ENCODE measurements at places on chromosomes 3 and 15. TPM values are rescaled to one million over a fixed set of nuclear protein-coding genes. Genes with fewer than 3 reads are reported as not detected.
A peak's percentile ranks its signal among the peaks of the same experiment; 100 is the strongest.

The SAMD7 gene
- total RNA-seq = not detected

DNA sequence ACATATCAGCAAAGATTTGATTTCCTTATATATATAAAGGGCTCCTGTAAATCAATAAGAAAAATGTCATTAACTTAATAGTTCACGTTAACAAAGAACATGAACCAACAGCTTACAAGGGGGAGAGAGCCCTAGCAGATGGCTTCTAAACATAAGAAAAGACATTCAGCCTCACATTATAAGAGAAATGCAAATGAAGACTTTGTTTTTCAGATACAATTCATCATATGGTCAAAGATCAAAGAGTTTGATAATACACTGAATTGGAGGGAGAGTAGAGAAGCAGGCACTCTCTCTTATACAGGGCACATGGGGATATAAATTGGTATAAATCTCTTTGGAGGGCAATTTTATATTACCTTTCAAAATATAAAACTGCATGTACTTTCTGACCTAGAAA is 21.1 kb downstream of the RBP2 start:
- no peak for DNase-seq

GRCh38 chr15:85543741-85544155 is 163.3 kb downstream of the AKAP13 start:
- peak; percentile 25 for DNase-seq

DNA sequence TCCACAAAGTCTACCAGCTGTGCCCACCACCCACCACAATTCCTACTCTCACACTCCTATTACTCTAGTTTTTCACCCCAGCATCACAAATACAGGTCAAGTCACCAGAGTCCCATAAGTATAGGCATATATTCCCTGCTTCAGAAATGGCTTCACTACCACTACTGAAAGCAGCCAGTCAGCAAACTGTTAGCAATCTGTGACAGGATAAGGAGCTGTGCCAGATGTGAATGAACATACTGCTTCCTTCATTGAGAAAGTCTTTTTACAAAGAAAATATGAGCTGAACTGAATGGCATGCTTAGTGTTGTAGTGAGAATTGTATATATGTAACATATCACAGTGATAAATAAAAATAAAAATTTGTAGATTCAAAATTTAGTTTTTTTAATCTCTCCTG is 76.8 kb downstream of the C3orf85 start:
- DNase-seq = no peak

The RRP9 gene
- 9.8 TPM for total RNA-seq

The NUDT16 gene
- total RNA-seq = 9.3 TPM

DNA sequence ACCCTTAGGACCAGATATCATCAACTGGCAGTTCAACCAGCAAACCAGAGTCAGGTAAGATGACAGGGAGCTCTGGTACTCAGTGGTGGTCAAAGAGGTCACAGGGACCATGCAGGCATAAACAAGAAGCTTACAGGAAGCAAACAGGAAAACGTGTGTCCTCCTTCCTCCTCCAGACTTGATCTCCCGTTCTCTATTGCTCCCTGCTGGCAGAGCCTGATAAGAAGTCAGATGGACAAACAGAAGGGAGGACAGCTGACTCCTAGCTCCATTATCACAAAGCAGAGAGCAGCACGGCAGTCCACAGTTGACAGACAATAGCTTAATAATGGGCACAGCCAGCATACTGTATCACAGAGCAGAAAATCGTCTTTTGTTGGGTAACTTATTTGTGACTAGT is 156.5 kb upstream of the SLC2A2 start:
- DNase-seq = no peak

The PXYLP1 gene
- total RNA-seq = 24.2 TPM

- DNase-seq = no peak
These were observed 11.4 kb downstream of the MYO5C start for GRCh38 chr15:52284164-52284563.

GRCh38 chr15:90603893-90604292 is 74.2 kb downstream of the CRTC3 start:
- no peak for DNase-seq

DNA sequence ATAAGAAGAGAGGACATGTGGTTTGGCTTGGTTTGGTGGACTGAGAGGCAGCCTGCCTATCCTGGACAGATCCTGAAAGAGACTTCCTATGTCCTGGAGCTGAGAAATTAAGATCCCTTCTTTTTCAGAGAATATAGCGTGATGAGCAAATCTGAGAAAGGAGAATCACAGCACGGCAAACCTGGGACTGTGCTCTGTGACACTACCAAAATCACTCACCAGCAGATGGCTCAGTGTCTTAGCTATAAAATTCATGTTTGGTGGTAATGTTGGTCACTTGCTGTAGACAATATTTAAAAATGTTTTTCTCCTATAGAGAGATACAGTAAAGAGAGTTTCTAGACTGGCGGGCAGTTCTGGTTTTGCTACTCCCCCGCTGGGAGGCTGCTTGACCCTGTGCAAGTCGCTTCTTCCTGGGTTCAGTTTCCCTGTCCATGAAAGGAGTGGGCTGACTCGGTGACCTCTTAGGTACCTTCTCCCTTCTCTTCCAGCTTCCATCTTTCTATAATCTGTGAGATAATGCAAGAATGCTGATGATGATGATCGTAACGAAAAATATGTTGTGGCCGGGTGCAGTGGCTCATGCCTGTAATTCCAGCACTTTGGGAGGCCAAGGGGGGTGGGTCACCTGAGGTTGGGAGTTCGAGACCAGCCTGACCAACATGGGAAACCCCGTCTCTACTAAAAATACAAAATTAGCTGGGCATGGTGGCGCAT is 7.6 kb upstream of the HES1 start:
- DNase-seq = no peak

The ATOSA gene
- total RNA-seq = 73.6 TPM

- no peak for DNase-seq
These were observed 131.2 kb downstream of the RAP2B start for GRCh38 chr3:153293265-153293664.

DNA sequence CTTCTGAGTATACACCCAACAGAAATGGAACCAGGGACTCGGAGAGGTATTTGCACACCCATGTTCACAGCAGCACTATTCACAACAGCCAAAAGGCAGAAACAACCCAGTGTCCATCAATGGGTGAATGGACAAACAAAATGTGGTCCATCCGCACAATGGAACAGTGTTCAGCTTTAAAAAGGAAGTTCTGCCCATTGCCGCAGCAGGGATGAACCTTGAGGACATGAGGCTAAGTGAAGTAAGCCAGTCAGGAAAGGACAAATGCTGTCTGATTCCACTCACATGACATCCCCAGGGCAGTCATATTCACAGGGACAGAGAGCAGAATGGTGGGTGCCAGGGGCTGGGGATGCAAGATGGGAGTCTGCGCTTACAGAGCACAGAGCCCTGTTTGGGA is 7.5 kb downstream of the IQSEC1 start:
- no peak for DNase-seq

GRCh38 chr3:85576091-85576690 is 617.4 kb downstream of the CADM2 start:
- peak; percentile 52 for DNase-seq

The SCG3 gene
- not detected for total RNA-seq

The DUOX1 gene
- total RNA-seq = 12.6 TPM

DNA sequence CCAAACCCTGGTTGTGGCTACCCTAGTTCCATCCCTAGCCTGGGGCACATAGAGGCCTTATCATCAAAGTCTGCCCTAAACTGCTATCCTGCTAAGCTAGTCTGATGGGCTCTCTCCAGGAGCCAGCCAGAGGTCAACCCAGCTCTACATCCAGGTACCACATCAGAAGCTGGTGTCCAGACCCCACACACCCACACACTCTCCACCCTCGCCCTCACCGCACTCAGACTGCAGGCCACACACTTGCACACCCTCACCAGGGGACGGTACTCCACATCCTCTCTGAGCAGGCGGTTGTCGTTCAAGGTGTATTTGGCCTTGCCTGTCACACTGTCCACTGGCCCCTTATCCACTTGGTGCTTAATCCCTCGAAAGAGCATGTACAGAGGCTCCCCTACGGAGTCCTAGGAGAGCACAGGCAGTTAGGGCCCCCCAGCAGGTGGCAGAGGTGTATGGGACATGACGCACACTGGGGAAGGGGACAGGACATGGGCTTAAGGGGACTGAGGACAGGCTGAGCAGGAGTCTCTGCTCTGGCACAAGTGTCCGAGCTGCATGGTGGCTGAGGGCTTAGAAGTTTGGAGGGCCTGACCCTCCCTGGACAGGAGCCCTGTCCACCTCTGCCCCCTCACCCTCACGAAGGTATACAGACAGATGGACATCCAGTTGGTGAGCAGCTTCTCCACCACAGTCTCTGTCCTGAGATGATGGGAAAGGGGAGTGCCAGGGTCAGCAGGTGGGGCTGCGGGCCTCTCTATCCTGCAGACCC is 18.1 kb downstream of the PLXNB1 start:
- DNase-seq = no peak

The ERC2 gene
- total RNA-seq = 2.5 TPM

- no peak for DNase-seq
These were observed 19.2 kb upstream of the GSK3B start for GRCh38 chr3:120113128-120114116.

The CPLX3 gene
- total RNA-seq = 0.20 TPM

DNA sequence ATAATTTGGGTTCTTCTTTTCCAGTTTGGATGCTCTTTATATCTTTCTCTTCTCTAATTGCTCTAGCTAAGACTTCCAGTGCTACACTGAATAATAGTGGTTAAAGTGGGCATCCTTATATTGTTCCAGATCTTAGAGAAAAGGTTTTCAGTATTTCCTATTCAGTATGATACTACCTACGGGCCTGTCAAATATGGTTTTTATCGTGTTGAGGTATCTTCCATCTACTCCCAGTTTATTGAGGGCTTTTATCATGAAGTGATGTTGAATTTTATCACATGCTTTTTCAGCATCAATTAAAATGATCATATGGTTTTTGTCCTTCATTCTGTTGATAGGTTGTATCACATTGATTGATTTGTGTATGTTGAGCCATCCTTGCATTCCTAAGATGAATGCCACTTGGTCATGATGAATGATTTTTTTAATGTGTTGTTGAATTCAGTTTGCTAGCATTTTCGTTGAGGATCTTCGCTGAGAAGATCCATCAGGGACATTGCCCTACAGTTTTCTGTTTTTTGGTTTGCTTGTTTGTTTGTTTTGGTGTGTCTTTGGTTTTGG is 3.0 kb upstream of the LRRC34 start:
- DNase-seq = no peak

DNA sequence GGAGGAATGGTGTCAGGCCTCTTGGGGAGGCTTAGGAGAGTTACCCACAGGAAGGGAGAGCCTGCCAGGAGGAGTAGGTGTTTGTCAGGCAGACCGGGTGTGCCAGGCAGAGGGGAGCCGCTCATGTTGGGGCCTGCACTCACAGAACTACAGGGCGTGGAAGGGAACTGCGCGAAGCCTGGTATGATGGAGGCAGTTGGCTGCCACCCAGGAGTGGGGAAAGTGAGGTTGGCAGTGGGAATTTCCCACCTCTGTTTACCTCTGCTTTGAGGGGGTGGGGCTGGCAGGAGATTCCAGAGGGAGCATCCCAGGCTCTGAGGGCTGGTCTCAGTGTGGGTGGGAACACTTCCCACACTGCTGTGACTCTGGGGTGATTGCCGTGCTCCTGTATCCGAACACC is 99.9 kb downstream of the SLCO3A1 start:
- no peak for DNase-seq

GRCh38 chr3:195177422-195178123 is 93.4 kb downstream of the XXYLT1 start:
- DNase-seq = no peak

The KCNH8 gene
- 2.0 TPM for total RNA-seq

DNA sequence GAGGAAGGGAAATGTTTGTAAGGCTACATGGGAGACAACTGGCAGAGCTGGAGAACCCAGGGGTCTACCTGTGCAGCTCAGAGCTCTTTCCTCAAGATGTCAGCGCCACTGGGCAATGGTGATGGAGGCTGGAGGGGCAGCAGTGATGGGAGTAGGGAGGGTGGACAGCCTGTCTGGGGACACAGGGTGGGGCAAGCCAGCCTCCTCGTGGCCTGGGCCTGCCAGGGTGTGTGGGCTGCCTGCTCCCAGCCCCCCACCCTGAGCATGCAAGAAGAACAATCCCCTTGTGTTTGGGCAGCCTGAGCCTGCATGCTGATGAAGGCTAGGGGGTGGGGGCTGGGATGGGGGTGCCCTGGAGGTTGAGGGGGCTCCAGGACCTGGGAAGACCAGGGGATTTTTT is 1.2 kb downstream of the PCBP4 start:
- DNase-seq = no peak

The EXD1 gene
- not detected for total RNA-seq

DNA sequence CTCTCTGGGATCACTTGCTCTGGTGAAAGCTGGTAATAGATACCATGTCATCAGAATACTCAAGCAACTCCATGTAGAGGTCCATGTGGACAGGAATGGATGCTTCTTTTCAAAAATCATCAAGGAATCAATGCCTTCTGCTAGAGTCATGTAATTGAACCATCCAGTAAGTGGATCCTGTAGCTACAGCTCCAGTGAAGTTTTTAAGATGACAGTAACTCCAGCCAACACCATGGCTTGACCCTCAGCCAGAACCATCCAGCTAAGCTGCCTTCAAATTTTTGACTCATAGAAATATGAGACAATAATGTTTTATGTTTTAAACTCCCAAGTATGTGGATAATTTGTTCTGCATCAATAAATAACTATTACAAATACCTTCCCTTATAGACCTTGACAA is 923.7 kb downstream of the EPHA3 start:
- no peak for DNase-seq

- DNase-seq = no peak
These were observed 13.1 kb upstream of the BLOC1S6 start for GRCh38 chr15:45573961-45574629.

- DNase-seq = no peak
These were observed 317.4 kb downstream of the DIPK2A start for GRCh38 chr3:144289057-144289456.

The CLDN18 gene
- total RNA-seq = not detected

DNA sequence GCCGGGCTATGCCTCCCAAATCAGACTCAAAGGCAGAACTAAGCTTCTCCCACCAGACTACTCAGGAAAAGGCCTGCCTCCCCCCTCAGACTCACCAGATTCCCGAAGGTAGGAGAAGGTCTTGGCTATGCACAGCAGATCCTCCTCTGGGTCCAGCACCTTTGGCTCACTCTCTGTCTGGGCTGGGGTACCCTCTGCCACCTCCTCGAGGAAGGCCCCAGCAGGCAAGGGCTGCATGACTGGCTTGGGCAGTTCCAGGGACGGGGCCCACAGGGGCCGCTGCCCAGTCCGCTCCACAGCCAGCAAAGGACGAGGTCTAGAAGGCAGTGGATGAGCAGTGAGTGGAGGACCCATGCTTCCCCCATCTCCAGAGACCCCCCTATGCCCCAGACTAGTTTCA is 3.3 kb downstream of the CISH start:
- no peak for DNase-seq

GRCh38 chr15:33871980-33872379 is 96.3 kb upstream of the CHRM5 start:
- no peak for DNase-seq

The ANKRD34C gene
- total RNA-seq = not detected

The MYRIP gene
- 0.99 TPM for total RNA-seq
